ENCODE measurements at places on chromosomes 11 and 22.

DNA sequence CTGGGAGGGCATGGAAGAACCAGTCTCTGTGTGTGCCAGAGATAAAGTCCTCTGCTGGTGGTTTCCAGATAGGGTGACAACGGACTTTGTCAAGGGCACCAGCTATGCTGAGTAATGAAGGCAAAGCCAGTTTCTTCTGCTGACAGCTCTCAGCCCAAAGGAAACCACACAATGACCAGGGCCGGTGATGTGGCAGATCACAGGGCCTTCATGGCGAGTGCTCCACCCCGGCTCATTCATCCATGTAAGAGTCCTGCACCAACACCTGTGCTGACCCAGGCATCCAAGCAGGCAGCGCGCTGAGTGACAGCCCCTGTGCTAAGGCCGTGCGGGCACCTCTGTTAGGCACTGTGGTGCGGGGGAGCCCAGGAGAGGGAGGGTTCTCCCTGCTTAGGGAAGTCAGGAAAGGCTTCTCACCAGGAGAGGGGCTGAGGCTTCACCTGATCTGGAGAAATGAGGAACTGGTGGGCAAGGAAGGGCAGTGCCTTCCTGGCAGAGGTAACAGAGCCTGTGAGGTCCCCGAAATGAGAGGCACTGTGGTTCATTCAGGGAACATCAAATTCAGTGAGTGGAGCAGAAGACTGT is 33.8 kb downstream of the TP53I11 start:
- no peak for DNase-seq

GRCh38 chr22:35258191-35258988 is 1.1 kb downstream of the HMGXB4 start:
- no peak for DNase-seq

GRCh38 chr11:121841487-121842191 is 274.4 kb downstream of the BLID start:
- DNase-seq = no peak

DNA sequence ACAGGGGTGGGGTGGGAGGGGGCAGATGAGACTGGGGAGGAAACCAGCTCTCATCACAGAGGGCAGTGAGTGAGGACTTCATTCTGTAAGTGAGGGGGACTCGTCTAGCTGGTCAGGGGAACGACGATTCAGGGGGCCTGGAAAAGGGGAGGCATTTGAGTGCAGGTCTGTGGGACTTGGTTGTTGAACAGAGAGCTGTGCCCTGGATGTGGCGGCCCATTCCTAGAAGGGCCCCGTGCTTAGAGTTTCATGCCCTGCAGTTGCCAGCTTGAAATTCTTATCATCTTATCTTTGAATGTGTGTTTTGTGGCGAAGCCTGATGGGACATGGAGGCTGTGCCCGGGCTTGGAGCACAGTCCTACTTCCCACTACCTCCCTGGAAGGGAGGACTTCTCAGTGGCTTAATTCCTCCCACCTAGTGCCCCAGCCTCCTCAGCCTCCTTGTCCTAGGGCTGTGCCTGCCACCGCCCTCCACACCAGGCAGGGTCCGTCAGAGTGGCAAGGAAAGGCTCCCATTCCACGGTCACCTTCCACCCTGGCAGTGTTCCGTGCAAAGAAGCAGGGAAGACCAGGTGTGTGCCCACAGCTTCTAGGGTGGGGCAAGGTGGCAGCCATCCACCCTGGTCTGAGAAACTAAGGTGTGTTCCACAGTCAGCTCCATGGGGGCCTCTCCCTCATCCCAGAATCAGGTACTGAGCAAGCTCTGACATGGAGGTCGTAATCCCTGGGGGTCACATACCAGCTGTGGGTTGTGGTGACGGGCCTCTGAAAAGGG is 59.7 kb upstream of the LMO1 start:
- DNase-seq = no peak

Measured in Panc1 (cell line).